Activated CD4-positive, alpha-beta T cell treated with anti-CD3 and anti-CD28 coated beads, Interleukin-2, amount 10 ng/mL, durations not matched to agents 7 days and 5 days (primary cell): ENCODE measurements at places on chromosomes 7 and 10. TPM values are rescaled to one million over a fixed set of nuclear protein-coding genes. Genes with fewer than 3 reads are reported as not detected.

The INPP5F gene
- total RNA-seq: 11.1 TPM

The GHRHR gene
- total RNA-seq: not detected

The LRRC18 gene
- not detected for total RNA-seq

The DPYSL4 gene
- total RNA-seq: 1.6 TPM

The DYNC1I1 gene
- total RNA-seq: not detected

The FZD8 gene
- total RNA-seq: 0.22 TPM

The HSPA12A gene
- 0.08 TPM for total RNA-seq

The TEX36 gene
- total RNA-seq: not detected

The CYCS gene
- total RNA-seq: 108 TPM

The VGF gene
- 0.22 TPM for total RNA-seq

The OPN1SW gene
- total RNA-seq: not detected

The BTBD16 gene
- total RNA-seq: not detected

The EFCAB10 gene
- total RNA-seq: not detected

The ASZ1 gene
- not detected for total RNA-seq

The JAZF1 gene
- 5.2 TPM for total RNA-seq
